ENCODE measurements at places on chromosomes 4 and X. TPM values are rescaled to one million over a fixed set of nuclear protein-coding genes. Genes with fewer than 3 reads are reported as not detected.

The FGF16 gene
- total RNA-seq = 0.13 TPM

The SH3TC1 gene
- 16.5 TPM for total RNA-seq

GRCh38 chrX:22057667-22058066, 25.5 kb downstream of the PHEX start:
- no peak for DNase-seq

DNA sequence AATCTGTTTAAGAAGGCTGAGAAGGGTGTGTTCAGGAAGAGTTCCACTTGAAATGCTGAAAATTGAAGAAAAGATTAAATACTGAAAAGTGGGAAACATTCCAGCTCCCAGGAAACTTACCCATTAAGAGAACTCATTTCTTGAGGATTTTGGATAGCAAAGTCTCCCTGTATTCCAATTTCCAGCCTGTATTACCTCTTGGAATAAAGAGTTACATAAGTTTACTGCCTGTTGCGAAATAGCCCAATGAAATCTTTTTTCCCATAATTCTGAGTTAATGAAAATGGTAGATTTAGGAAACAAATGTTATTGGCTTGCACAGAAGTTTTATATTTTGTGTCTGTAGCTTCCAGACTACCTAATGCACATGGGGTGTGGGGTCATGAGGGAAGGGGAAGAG, 12.0 kb downstream of the NHSL2 start:
- DNase-seq = no peak

GRCh38 chr4:142631836-142632235, 214.3 kb downstream of the INPP4B start:
- DNase-seq = no peak

- DNase-seq = no peak
Measured at GRCh38 chrX:49197543-49198087, 2.4 kb downstream of the SYP start.

- DNase-seq = no peak
Measured at GRCh38 chr4:100288161-100288560, 97.9 kb upstream of the DDIT4L start.

The GPR50 gene
- total RNA-seq = not detected

The DOK7 gene
- 62.7 TPM for total RNA-seq

DNA sequence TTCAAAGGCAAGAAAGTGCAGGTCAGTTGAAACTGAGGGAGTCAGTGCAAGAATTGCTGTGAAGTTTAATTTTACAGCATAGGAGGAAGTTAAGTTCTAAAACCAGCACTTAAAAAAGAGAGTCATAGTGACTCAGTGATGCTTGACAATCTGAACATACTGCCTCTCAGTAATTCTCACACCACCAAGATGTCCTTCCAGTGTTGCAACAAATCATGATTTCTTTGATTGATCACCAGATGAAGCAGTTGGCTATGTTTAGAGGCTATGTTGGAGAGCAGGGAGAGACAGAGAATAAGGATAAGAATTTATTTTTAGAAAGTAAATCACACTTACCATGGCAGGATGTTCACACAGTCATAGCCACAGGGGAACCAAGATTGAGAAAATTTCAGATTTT, 13.2 kb downstream of the TRIM2 start:
- no peak for DNase-seq

DNA sequence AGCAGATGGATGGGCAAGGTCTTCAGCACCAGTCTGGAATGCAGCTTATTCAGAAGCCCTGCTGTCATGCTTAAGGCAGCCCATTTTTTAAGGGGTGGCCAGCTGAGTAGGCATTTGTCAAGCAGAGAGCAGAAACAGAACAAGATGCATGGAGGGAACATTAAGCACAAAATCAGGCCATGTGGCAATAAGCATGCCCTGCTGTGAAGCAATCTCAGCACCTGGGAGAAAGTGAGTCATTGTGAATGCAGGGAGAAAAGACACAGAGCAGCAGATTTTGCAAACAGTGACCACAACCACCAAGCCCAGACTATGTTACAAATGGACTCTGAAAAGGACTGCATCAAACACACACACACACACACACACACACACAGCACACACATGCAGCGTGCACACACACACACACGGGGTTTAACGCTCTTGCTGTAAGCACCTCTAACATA, 94.1 kb upstream of the GALNT7 start:
- no peak for DNase-seq

The SMARCA1 gene
- 26.8 TPM for total RNA-seq

- DNase-seq = no peak
Measured at GRCh38 chrX:2696698-2697215, 5.7 kb downstream of the CD99 start.

The FOXP3 gene
- 0.11 TPM for total RNA-seq

DNA sequence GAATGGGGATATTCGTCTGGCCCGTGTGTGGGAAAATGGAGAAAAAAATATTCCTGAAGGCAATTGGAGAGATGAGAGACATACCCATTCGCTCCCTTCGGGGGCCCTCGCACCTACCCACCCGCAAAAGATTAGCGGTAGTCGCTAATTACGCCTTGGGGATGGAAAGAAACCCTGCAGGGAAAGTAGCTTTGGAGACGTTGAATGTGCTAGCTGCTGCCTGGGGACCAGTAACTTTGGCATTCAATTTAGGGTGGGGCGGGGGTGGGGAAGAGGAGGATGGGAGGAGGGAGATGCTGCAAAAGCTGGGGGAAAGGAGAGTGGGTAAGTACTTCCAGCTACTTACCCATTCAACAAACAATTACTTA, 407 bp upstream of the ZC4H2 start:
- DNase-seq = no peak

The DMP1 gene
- not detected for total RNA-seq

DNA sequence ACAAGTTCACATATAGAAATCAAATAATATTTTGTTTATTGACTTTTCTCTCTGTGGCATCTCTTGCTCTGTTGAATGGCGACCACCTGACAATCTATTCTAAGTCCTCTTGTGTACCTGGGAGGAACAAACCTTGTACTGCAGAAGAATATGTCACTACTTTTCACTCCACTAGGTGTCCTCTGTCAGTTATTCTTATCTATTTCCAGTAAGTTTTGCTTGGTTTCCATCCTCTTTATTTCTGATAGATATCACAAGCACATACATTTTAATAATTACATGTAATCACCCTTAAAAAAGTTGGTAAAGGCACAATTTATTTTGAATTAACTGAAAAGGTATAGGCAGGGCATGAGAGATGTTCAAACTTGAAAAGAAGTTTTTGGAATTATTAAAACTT, 238.4 kb downstream of the SNCA start:
- no peak for DNase-seq

The MAOB gene
- 111 TPM for total RNA-seq

- DNase-seq = no peak
Measured at GRCh38 chr4:119110121-119110520, 25.5 kb upstream of the MYOZ2 start.

The FGG gene
- not detected for total RNA-seq

The ETDB gene
- not detected for total RNA-seq

DNA sequence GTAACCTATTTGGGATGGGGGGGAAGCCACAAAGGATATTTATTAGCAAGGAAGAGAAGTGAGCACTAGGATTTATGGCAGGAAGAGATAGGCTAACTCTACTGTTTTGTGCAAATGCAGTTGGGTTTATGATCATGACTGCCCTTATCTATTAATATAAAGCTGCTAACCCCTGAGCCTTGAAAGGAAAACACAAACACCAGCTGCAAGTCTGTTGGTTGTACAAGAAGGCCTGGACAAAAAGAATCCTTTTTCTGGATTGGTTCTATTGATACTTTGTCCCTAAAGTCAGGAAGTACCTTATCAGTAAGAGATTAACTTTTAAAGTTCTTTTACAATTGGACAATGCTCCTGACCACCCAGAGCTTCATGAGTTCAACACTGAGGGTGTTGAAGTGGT, 188.8 kb downstream of the LRBA start:
- no peak for DNase-seq

GRCh38 chr4:124940387-124940786, 227.9 kb upstream of the ANKRD50 start:
- DNase-seq = no peak

DNA sequence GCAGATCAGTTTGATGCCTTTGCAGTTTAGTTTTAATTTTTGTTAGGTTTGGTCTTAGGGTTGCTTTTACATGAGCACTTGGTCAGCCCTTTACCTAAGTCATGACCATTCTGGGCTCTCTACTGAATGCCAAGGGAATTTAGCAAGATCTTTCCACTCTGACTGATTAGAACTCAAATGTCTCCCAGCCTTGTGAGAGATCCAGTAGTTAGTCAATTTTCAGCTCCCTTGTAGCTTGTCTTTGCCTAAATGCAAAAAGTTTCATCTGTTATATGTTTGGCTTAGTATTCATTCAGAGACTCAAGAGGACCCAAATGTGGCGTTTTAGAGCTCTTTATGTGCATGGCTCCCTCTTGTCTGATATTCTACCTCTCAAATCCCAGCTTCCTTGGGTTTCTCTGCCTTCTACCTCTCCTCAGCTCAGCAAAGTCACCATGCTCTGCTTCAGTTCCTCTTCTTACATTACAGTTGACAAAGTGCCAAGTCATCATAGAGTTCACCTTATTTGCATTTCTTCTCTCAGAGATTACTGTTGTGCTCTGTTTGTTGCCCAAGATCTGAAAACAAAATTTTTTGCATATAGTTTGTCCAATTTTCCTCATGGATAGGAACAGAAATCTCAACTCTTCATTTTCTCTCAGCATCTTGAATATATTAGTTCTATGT, 17.5 kb upstream of the JAKMIP1 start:
- no peak for DNase-seq

- no peak for DNase-seq
Measured at GRCh38 chrX:149213264-149213663, 291.8 kb downstream of the IDS start.

DNA sequence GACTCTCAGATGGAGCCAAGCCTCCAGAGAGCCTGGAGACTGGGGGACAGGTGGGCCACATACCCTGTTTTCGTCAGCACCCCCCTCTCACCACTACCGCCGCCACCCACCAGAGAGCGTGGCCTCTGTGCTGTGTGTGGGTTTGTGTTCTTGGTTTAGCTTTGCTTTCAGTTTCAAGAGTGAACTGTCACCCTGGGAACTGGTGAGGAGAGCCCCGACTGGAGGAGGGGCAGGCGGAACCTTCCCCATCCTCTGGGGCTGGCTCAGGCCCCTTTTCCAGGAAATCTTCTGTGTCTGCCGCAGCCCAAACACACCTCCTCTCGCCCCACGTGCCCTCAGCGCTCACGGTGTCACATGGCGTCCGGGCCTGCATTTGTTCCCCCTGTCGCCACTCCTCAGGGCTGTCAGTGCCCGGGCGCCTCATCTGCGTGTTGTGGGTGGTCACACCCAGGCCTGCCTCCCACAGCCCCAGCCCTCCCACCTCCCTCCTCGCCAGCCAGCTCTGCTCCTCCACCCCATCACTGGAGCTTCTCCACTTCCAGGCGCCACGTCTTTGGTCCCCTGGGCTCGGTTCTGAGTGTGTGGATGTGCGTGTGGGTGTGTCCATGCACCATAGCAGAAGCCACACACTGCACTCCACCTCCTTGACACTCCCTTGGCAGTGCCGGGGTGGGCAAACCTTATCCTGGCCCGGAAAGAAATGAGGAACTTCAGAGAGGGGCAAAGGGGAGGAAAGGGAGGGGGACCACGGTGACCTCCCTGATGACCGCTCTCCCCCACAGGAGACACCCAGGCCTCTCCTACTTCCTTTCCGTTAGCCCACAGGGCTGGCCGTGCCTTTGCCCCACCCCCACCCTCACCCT, 27.8 kb downstream of the ELF4 start:
- peak; percentile 84 for DNase-seq

DNA sequence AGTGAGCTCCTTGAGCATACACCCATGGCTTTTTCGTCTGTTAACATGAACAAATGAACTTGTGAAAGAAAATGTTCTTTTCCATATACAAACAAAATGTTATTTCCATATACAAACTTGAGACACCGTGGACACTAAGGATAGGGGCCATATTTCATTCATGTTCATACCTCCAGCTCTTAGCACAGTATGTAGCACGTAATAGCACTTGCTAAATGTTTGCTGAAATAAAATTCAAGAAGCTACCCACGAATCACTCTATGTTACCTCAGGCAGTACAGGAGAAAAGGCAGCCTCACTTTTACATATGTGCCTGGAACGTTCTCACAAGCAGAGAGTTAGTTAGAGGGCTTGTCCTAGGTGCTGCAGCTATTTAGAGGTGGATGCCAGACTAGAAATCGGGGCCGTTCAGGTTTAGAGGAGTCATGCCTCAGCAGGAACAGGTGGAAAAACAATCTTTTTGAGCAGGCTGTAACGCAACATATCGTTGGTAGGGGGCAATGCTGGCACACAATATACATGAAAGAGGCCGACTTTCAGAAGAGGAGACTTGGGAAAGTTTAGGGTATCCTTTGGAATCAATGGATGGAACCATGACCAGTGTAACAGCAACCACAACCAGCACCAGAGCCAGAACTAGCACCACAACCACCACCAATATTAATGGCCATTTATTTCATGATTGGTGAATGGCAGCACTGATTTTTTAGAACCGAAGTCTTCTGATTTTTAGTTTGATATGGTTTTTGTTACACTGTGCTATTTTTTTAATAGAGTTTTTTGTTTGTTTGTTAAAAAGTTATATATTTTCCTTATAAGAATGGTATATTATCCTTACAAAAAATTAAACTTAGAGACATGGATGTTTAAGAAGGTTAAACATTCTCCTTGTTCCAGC, 14.8 kb upstream of the PAQR3 start:
- no peak for DNase-seq

The HCCS gene
- total RNA-seq = 56.0 TPM

The GUCY1A1 gene
- 40.5 TPM for total RNA-seq

- DNase-seq = no peak
Measured at GRCh38 chrX:20382518-20383297, 116.0 kb upstream of the RPS6KA3 start.

DNA sequence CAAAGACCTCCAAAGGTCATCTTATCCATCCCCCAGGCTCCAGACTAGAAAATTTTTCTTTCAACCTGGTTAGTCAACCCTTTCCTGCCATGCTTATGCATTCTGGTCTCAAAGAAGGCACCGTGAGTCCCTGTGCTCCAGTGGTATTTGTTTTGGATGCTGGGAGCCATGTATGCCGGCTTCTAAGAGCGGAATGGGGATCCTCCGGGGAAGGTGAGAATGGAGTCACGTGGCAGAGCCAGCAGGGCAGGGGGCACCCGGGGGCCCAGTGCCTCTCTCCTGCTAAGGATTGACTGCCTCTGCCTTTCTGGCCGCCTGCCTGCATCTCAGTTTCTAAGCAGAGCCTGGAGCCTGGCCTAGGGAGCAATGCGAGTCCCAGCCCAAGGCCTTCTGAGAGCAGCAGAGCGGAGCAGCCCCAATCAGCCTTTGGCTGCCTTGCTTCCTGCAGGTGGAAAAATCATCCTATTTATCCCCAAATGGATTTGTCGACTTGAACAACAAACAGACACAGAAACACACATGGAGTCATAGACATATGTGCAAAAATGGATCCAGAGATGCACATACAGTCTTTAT, 141.0 kb downstream of the PJA1 start:
- DNase-seq = no peak

The CXCL13 gene
- total RNA-seq = not detected

All from cardiac septum (tissue), 1 donor.